T-cell (primary cell): ENCODE measurements at places on chromosomes 3 and 15. TPM values are rescaled to one million over a fixed set of nuclear protein-coding genes. Genes with fewer than 3 reads are reported as not detected.

- no peak for DNase-seq
These were observed 67.9 kb downstream of the PRICKLE2 start for GRCh38 chr3:64157150-64158035.

ZNF660 gene
- 0.60 TPM for total RNA-seq

ATP13A4 gene
- 1.9 TPM for total RNA-seq

GRCh38 chr3:160685144-160685766, 8.3 kb downstream of the ARL14 start:
- no peak for DNase-seq

GRCh38 chr3:141346839-141347238, 21.5 kb upstream of the ZBTB38 start:
- no peak for DNase-seq

DNA sequence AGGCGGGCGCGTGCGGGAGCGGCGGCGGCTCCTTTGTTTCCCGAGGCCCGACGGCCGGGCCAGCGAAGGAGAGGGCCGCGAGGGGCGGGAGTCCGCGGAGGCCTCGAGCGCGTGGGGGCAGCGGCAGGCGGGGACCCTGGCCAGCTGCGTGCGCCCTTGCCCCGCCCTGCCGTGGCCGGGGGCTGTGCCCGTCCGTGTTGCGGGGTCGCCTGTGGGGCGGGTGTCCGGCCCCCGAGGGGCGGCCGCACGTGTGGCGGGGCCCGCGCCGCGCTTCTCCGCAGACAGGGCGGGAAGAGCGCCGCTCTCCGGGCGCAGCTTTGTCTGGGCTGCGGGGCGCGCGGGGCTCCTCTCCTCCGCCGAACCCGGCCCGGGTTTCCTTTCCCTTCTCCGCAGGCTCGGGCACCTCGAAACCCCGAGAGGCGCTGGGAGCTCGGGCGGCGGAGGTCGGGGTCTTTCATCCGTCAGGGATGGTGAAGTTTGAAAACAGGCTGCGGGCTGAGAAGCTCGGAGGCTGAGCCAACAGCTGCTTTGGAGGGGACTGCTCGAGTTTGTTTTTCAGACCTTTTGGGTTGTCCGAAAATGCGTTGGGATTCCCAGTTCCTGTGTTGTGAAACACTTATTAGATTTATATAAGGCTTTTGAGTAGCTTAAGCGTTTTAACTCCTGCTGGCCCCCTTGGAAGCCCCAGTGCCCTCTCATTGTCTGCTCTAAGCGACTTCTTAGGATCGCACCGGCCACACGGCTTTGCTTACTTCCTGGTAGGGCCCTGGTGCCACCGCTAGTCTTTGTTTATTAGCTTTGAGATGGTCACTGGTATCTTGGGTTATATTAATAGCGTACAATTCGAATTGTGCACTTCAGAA, 817 bp downstream of the USP3 start:
- DNase-seq, result peak; percentile 40

DNA sequence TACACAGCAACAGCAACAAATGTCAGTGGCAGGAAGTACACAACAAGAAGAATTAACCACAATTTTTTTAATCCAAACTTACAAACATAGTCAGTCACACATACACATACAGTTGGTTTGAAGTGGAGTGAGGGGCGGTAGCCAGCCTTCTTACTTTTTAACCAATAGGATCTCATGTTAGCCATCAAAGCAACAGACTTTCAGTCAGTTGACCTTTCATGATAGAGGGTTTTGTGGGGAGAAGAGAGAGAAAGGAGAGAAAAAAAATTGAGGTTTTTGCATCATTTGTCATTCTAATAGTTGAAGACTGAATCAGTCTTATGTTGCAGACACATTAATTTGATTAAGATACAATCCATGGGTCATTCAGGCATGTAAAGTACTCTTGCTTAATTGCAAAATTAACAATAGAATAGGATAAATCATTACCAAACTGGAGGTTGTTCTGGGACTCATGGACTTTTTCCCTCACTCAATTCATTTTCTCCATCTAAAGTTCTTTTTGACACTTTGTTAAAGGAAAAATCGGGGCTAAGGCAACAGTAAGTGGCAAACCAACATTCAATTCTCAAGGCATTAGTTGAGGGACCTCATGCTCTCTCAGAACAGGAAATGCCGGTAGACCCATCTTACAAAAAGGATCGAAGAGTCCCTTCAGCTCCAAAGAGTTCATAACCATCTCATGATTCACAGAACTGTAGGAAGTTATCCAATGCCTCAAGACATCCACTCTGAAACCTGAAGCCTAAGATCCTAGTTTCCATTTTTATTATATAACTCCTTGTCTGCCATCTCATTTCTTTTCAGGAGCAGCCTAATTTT, 159.5 kb upstream of the LPP start:
- no peak for DNase-seq

SUCNR1 gene
- not detected for total RNA-seq

DNA sequence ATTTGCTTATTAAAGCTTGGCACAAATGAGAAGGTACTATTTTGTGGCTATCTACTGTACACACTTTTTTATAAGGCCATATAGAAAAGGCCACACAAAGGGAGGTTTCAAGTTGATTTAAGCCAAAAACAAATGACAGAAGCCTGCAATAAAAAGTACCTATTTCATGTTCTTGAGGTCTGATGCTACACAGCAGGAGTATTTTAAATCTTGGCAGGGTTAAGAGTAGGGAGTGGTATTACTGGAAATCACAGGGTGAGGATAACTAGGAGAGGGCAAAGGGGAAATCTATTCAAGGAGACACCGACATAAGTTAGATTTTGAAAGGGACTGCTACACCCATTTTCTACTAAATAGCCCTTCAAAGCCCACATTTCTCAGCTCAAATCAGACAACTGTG, 146.2 kb downstream of the GREM1 start:
- no peak for DNase-seq

DYNLT2B gene
- 7.1 TPM for total RNA-seq

HRG gene
- total RNA-seq, result not detected

DNA sequence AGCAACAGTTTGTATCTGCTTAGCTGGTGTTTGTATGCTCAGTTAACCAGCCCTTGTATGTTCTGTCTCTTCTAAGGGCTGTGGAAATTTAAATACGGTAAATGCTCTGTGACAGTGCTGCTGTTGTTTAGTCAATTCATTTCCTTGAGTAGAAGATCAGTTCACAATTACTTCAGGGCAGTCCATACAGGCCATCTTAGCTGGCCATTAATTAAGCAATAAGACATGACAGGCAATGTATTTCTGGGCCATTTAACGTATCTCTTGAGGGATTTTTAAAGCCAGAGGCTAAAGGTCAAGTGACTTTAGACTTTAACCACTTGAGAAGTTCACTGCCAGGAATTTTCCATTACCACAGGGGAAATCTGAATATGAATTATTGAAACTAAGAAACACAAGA, 351.8 kb downstream of the ZIC1 start:
- no peak for DNase-seq

DNA sequence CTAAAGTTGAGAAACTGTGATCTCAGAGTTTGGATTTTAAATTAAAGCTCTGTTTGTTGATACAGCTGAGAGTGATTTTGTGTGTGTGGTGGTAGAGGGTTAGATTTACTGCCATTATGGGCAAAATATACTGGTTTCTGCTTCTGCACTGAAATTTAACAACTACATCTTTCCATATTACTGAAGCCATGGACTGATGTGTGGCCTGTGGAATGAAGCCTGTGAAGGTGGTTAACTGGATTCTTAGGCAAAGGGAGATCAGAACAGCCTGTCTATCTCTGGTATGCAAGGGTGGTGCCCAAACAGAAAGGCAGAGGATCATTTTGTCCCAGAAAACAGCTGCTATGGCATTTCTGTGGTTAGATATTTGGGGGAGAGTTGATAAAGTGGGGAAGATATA, 297.3 kb upstream of the THBS1 start:
- DNase-seq, result no peak

TMEM87A gene
- 55.4 TPM for total RNA-seq

ACTC1 gene
- total RNA-seq, result not detected

GRCh38 chr15:82106679-82107078, 60.9 kb upstream of the MEX3B start:
- DNase-seq, result no peak

GRCh38 chr15:74253211-74253921, 17.2 kb downstream of the CCDC33 start:
- no peak for DNase-seq

DNA sequence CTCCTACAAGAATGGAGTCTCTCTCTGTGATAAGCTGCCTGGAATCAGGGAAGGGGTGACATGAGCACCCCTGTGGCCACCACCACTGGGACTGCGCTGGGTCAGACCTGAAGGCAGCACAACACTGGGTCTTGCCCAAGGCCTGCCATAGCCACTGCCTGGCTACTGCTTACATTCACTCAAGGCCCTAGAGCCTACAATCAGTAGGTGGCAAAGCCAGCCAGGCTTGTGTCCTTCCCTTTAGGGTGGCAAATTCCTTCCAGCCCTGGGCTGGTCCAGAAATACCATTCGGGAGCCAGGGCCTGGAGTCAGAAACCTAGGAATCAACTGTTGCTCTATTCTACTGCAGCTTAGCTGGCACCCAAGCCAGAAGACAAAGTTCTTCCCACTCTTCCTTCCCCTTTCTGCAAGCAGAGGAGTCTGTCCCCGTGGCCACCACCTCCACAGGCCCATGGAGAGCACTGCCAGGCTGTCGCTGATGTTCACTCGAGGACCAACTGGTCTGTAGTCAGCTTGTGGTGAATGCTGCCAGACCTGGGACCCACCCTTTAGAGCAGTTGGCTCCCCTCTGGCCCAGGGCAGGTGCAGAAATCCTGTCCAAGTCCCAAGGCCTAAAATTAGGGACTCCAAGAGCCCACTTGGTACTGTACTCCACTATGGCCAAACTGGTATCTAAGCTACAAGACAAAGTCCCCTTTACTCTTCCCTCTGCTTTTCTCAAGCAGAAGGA, 307.4 kb downstream of the THSD4 start:
- no peak for DNase-seq

SHC4 gene
- total RNA-seq, result 0.19 TPM

DNA sequence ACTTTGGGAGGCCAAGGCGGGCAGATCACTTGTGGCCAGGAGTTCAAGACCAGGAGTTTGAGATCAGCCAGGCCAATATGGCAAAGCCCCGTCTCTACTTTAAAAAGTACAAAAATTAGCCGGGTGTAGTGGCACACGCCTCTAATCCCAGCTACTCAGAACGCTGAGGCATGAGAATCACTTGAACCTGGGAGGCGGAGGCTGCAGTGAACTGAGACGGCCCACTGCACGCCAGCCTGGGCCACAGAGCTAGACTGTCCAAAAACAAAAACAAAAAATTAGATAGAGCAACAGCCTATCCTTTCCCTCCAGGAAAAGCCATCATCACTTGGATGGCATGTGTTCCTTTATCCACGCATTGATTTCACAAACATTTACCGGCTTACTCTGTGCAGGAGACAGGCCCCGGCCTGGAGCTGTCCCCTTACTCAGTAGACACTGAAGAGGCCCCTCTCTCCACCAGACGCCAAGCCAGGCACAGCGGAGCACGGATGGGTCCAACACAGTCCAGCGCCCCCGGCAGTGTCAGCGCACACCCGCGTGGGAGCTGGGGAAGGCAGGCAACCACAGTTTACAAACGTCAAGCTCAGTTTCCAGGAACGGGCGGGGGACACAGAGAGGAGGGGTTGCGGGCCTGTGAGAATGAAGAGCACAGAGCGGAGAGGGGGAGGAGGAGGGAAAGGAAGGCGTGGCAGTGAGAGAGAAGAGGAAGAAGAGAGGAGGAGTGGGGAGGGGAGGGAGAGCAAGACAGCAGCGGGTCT, 3.1 kb downstream of the GP5 start:
- DNase-seq, result peak; percentile 81

GRCh38 chr15:96356494-96357455, 26.3 kb downstream of the NR2F2 start:
- DNase-seq, result peak; percentile 63

DNA sequence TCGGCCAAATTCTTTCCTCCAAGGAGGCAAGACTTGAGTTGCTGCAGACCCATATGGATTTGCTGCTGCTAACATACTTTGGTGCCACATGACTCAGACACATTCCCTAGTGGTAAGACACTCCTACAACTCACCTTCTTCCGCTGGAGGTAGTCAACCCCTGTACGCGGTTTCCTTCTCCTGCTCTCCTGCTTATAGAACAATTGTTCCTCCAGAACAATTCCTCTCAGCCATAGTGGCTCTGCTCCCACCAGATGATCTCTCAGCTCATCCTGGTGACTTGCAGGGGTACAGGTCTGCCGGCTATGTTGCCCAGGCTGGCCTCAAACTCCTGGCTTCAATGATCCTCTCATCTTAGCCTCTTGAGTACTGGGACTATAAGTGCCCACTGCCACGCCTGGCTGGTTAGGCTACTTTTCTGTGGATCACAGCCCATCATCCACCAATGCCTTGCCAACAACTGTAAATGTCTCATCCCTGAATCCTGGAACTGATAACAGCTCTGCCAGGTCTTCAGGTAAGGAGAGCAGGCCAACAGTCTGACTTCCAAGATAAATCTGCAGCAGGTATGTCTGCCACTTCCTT, 2.4 kb upstream of the CXCR6 start:
- no peak for DNase-seq

DNA sequence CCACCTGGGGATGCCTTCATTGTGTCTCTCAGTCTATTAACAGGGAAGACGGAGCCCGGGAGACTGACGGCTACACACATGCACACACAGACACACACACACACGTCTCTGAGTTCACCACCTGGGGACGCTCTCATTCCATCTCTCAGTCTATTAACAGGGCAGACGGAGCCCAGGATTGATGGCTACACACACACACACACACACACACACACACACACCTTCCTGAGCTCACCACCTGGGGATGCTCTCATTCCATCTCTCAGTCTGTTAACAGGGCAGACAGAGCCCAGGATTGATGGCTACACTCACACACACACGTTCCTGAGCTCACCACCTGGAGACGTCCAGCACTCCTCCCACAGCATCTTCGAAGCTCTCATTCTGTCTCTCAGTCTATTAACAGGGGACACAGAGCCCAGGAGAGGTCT, 143.9 kb downstream of the OR4M2 start:
- DNase-seq, result no peak

DNA sequence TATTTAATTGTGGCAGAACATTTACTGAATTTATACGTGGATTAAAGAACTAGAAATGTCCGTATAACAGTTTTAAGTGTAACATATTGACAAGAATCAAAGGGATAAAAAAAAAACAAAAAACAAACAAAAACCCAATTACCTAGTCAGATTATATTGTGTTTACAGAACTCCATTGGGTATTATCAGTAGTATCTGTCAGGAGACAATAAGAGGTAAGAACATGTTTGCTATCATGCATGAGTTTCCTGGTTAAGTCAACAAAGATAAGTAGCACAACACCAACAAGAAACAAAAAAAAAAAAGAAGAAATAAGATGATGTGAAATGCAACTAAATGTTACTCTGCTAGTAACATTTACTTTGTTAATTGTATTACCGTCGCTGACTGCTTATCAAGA, 570.6 kb downstream of the ZBBX start:
- DNase-seq, result no peak

DNA sequence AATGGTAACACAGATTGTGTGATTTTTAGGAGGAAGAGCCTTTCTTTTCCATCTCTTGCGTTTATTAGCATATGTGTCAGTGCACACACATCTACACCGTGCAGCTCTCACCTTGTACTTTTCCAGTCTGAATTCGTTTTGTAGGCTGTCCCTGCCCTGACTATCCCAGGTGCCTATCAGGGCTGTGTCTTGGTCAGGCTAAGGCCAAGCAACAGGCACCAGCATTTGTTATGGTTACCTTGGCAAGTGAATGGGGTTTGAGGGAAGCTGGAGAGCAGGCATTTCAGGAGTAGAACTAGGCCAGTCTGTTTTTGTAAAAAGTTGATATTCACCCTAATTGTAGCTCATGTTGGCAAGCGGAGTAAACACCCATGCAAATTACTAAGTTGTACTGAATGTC, 489.5 kb upstream of the TPRG1 start:
- no peak for DNase-seq

WDR5B gene
- 10.0 TPM for total RNA-seq

GRCh38 chr3:166993015-166993630, 387.0 kb downstream of the ZBBX start:
- no peak for DNase-seq

FMN1 gene
- total RNA-seq, result 14.9 TPM

C3orf85 gene
- not detected for total RNA-seq
